Osteoblast (primary cell): ENCODE measurements at places on chromosomes 5 and 9.

DNA sequence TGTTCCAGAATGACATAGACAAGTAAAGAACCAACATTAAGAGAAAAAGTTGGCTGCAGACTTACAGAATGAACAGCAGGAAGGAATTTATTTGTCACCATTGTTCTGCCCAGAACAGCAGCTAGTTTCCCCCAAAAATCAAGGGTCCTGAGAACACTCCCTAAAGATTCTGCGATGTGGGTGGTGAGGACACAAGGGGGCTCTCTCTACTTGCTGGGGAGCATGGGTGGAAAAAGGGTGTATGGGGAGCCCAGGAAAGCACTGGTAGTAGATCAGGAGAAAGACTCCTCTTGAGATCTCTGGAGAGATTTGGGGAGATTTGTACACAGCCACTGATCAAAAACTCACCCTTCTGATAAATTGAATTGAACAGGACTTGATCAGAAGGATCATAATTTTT is 316.5 kb downstream of the KCTD16 start:
- no peak for DNase-seq

- no peak for DNase-seq
Observed at GRCh38 chr5:80147119-80147815, 108.6 kb downstream of the SERINC5 start.

- DNase-seq = no peak
Observed at GRCh38 chr5:88776692-88777091, 106.3 kb downstream of the MEF2C start.

GRCh38 chr5:107538805-107539445 is 131.8 kb downstream of the EFNA5 start:
- no peak for DNase-seq

GRCh38 chr9:4435197-4435596 is 55.1 kb upstream of the SLC1A1 start:
- no peak for DNase-seq

DNA sequence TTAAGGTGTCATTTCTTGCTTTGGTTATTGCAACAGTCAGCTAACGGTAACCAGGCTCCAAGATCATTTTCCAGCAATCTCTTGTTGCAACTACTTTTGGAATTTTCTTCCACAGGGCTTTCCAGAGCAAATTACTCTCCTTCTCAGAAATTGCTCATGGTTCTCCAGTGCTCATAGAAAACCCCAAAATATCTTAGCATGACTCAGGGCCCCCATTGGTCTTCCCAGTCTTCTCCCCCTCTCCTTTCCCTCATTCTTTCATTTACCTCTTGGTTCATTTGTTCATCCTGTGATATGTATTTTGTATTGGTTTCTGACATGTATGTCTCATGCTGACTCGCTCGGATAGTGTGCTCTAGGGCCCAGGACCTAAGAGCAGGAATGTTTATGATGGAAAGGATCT is 35.6 kb downstream of the WWC1 start:
- DNase-seq = peak; percentile 74
